ENCODE measurements at places on chromosomes 13 and 19.

DNA sequence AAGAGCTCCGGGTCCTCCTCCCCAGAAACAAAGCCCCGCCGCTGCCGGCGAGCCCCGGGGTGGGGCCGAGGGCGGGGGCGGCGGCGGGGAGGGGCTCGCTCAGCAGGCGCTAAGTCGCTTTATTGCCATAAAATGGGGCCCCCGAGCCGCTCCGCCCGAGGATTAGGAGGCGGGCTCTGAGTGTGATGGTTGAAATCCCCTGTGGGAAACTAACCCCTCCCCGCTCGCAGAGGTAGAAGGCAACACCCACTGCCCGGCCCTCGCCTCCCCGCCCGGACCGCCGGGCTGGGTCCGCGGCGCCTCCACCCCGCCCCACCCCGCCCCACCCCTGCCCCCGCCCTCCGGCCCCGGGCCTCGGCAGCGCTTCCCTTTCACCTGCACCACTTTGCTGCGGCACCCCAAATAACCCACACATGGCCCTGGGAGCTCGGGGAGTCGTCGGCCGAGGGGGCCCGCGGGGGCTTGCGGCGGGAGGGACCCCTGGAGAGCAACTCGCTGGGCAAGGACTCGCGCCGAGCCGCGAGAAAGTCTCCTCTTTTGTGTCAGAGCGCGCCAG lies at the start of gene KLF12:
KLF12 (minus strand) TSS at position 184 of the 556 bp plus-strand sequence.
- DNase-seq, result peak; percentile 93

GRCh38 chr13:85405316-85405897 lies 393.8 kb downstream of the SLITRK6 start:
- DNase-seq, result no peak

GRCh38 chr19:28874742-28875141 lies 338.2 kb downstream of the UQCRFS1 start:
- DNase-seq, result no peak

DNA sequence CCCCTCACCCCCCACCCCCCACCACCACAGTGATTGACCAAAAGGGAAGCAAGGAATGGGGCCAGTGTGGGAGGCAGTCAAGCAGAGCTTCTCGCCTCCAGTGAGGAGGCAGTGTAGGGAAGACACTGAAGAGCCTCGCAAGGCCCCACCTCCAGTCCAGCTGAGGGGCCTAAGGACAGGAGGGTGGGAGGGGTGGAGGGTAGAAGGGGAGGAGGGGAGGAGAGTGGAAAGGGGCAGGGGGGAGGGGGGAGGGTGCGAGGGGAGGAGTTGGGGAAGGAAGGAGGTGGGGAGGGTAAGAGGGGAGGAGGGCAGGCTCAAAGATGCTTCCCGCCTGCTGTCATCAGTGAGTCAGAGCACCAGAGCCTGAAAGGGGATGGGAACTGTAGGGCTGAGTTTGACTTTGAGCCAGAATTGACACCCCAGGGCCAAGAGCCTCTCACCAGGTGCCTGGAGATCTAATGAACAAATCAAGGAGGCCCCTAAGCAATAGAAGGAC lies 786.2 kb downstream of the UQCRFS1 start:
- DNase-seq, result no peak

GRCh38 chr19:44131955-44132354 lies 9.4 kb upstream of the ZNF234 start:
- DNase-seq, result no peak

DNA sequence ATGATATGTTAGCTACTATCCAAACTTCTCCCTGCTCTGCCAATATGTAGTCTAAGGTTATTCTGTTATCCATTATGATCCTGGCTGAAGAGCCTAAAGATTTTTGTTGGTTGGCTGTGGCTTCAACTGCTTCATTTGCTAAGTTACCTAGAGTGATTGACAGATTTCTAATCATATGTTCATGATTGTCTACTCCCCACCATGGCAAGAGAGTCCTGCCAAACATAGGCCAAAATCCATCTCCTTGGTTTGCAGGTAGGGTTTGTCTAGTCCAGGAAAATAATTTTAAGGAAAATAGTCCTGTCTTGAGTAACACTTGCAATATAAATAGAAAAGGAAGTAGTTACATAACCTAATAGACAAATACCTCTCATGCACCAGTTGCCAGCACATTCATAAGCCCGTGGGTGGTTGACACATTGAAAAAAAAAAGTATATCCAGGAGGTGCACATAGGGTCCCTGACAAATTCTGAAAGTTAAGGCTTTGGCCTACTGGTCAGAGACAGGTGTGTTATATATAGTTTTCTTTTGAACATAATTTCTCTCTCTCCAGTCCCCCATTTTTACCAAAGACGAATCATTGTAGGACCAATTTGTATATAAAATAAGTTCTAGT lies 5.4 kb upstream of the CBY2 start:
- no peak for DNase-seq

GRCh38 chr13:40876020-40876738 lies 86.8 kb downstream of the SLC25A15 start:
- no peak for DNase-seq

DNA sequence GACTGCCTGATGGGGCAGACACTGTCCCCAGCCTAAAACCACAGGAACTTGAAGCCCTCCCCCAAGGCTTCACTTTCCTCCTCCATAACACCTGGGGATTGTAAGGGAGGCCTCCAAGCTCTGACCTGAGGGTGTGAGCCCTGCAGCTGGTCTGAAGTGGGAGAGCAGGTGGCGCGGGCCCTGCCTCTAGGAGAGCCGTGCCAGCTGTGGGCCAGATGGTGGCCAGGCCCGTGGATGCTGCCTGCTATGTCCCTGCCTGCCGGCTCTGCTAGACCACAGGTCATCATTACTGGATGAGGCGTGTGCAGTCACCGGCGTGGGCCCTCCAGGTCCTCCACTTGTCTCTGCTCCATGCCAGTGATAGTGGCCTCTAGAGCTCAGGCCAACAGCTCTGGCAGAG lies 3.5 kb upstream of the KLHL26 start:
- no peak for DNase-seq

DNA sequence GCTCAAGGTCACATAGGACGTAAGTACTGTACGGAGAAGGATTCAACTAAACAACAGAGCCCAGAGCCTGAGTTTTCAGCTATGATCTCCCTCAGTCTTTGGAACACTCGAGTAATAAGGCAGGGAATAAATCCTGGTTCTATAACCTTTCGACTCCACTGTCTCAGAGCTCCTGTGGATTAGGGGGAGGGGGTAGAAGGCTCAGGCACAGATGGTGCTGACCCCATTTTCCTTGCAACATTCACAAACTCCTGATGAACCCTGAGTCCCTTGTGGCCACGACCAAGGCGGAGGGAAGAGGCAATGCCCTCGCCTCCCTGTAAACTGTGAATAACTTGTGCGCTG lies 21.4 kb downstream of the NOVA2 start:
- no peak for DNase-seq

- DNase-seq, result no peak
Measured at GRCh38 chr13:23377579-23377978, 55.9 kb downstream of the SACS start.

- no peak for DNase-seq
Measured at GRCh38 chr19:31118287-31118955, 230.8 kb downstream of the TSHZ3 start.

GRCh38 chr13:102002287-102002686 lies 399.6 kb downstream of the FGF14 start:
- DNase-seq, result no peak

GRCh38 chr19:34317311-34317927 lies 47.6 kb upstream of the GPI start:
- no peak for DNase-seq

GRCh38 chr13:98792785-98793495 lies 40.5 kb upstream of the SLC15A1 start:
- DNase-seq, result no peak

DNA sequence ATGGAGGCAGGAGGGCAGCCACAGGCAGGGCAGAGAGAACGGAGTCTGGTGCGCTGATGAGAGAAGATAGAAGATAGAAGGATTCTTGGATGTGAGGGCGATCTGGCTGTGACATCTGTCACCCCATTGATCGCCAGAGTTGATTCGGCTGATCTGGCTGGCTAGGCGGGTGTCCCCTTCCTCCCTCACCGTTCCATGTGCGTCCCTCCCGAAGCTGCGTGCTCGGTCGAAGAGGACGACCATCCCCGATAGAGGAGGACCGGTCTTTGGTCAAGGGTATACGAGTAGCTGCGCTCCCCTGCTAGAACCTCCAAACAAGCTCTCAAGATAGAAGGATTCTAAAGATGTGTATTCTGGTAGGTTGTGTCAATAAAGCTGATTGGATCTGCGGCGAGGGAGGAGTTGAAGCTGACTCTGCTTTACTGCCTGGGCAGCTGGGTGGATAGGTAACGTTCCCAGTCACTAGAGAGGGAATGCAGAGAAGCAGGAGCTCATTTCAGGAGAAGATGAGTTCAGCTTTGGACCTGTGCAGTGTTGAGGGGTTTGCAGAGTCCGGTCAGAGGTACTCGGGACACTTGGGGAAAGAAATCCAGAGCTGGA lies 5.1 kb downstream of the UBAC2 start:
- no peak for DNase-seq

GRCh38 chr13:77516342-77516789 lies 19.1 kb upstream of the SCEL start:
- DNase-seq, result no peak

DNA sequence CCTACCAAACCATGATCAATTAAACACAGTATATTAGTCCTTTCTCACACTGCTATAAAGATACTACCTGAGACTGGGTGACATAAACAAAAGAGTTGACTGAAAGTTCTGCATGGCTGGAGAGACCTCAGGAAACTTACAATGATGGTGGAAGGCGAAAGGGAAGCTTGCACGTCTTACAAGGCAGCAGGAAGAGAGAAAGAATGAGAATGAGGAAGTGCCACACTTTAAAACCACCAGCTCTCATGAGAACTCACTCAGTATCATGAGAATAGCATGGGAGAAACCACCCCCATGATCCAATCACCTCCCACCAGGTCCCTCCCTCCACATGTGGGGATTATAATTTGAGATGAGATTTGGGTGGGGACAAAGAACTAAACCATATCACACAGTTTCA lies 324.9 kb upstream of the ZNF507 start:
- DNase-seq, result no peak

- DNase-seq, result peak; percentile 18
Measured at GRCh38 chr13:19153782-19154450, 27.7 kb downstream of the TUBA3C start.

- DNase-seq, result no peak
Measured at GRCh38 chr19:47113850-47114651, 475 bp upstream of the ZC3H4 start.

- DNase-seq, result no peak
Measured at GRCh38 chr13:62837895-62838294, 1422.2 kb upstream of the PCDH20 start.

- no peak for DNase-seq
Measured at GRCh38 chr19:34480971-34481841, at the start of gene WTIP. Gene WTIP, plus strand, starts transcription at chr19:34481758. Its CDS starts 217 bp downstream, at chr19:34481975.

DNA sequence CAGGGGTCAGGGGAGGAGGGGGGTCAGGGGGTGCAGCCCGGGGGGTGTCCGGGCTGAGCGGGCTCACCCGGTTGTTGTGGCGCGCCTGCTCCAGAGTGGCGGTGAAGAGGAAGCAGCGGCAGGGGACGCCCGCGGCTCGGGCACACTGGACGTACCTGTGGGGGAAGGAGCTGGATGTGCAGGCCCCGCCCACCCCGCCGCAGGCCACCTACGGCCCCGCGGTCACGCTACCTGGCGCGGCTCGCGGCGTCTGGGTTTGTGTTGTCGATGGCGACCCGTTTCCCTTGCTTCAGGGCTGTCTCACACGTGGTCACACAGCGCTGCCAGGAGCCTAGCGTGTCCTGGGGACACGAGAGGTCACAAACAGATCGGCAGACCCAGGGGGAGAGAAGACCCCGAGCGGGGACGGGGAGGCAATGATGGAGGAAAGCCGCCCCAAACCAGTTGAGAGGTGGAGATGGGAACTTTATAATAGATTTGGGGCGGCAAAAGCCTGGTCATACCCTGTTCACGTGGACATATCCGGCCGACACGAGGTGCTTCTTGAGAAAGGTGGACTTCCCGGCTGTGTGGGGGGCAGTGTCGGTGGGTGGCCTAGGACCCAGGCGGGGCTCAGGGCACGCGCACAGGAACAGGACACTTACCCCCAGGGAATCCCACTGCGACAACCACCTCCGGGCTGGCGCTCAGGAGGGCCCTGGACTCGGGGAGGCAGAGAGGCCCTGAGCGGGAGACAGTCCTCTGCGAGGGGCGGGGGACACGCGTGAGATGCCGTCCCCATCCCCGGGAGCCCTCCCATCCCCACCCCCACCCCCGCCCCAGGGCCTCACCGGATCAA lies 5.6 kb downstream of the PNKP start:
- DNase-seq, result no peak

- DNase-seq, result no peak
Measured at GRCh38 chr13:51212758-51213157, 9.4 kb upstream of the FAM124A start.

GRCh38 chr13:73364736-73365135 lies 305.9 kb downstream of the KLF5 start:
- no peak for DNase-seq

- no peak for DNase-seq
Measured at GRCh38 chr13:36887758-36888521, 32.1 kb downstream of the SMAD9 start.

- DNase-seq, result no peak
Measured at GRCh38 chr13:27483421-27483820, 33.1 kb upstream of the MTIF3 start.

- DNase-seq, result no peak
Measured at GRCh38 chr19:30792561-30793505, 420.6 kb downstream of the ZNF536 start.

DNA sequence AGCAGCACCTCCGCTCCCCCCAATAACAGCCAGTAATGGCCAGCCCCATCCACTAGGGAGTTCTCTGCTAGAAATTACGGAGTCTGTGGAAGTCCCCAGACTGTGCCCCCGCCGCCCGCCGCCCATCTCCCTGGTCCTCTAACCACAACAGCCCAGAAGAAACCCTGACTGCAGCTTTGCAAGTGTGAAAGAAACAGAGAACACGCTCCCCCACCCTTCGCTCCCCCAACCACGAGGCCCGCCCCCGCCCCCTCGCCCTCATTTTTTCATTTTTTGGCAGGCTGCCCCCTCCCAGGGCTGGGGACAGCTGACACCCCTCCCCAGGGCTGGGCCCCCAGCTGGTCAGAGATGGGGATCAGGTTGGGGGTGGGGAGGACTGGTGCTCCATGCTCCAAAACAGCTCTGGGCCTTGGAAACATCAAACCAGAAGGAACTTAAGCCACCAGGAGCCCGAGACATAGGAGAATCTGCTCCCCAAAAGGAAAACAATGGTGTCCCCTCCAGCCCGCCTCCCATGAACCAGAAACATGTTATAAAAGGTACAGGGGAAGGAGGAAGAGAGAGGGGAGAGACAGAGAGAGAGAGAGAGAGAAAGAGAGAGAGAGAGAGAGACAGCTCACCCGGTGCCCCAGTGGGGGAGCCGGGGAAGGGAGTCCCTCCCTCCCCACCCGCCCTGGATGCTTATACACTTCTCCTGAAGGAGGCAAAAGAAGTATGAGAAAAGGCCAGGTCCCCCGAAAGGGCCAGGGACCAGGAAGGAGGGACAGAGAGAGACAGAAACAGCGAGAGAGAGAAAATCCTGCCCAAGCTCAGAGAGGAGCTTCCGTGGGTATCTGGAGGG lies 29.8 kb upstream of the ASF1B start:
- no peak for DNase-seq
